ENCODE measurements at places on chromosomes 11 and 22. TPM values are rescaled to one million over a fixed set of nuclear protein-coding genes. Genes with fewer than 3 reads are reported as not detected.

The CHST1 gene
- total RNA-seq: 90.7 TPM

The TTC36 gene
- total RNA-seq: 0.19 TPM

The OR4D10 gene
- not detected for total RNA-seq

The SCN2B gene
- under 0.01 TPM for total RNA-seq

The C11orf97 gene
- not detected for total RNA-seq

The KIRREL3 gene
- total RNA-seq: not detected

The RTN4R gene
- total RNA-seq: 0.65 TPM

The SUN2 gene
- total RNA-seq: 142 TPM

The CENPM gene
- 12.6 TPM for total RNA-seq

The GAB4 gene
- total RNA-seq: not detected

The OR4D11 gene
- not detected for total RNA-seq

The PGGHG gene
- 17.3 TPM for total RNA-seq

The TRPM5 gene
- not detected for total RNA-seq

The CD151 gene
- total RNA-seq: 470 TPM

The OTOG gene
- total RNA-seq: not detected

The GPHA2 gene
- total RNA-seq: not detected

The FOSL1 gene
- total RNA-seq: 32.1 TPM

The OR56A5 gene
- not detected for total RNA-seq

The HNRNPUL2 gene
- 10.5 TPM for total RNA-seq

The SERHL2 gene
- 1.6 TPM for total RNA-seq

The SMTNL1 gene
- total RNA-seq: not detected

The ABCC8 gene
- not detected for total RNA-seq

The SNX32 gene
- total RNA-seq: 1.6 TPM

The TMEM121B gene
- 0.48 TPM for total RNA-seq

The GRIK4 gene
- 0.33 TPM for total RNA-seq

The SEZ6L gene
- not detected for total RNA-seq

The TMEM191C gene
- total RNA-seq: 1.2 TPM

The FOLH1 gene
- total RNA-seq: 0.33 TPM

The XKR3 gene
- total RNA-seq: not detected

The TMPRSS13 gene
- not detected for total RNA-seq

The PRG3 gene
- not detected for total RNA-seq

The MMP13 gene
- not detected for total RNA-seq

The TCN1 gene
- 0.10 TPM for total RNA-seq

The OR52B4 gene
- not detected for total RNA-seq

The ZNF195 gene
- 24.6 TPM for total RNA-seq

The OR52I2 gene
- not detected for total RNA-seq

The C11orf52 gene
- total RNA-seq: not detected

The CD248 gene
- 0.19 TPM for total RNA-seq

The PTGDR2 gene
- total RNA-seq: under 0.01 TPM

The C1QTNF6 gene
- total RNA-seq: 14.4 TPM

The LRRC10B gene
- not detected for total RNA-seq

The SMIM35 gene
- total RNA-seq: not detected

The ANO5 gene
- total RNA-seq: 0.38 TPM

Data from vein endothelial cell (primary cell).